Psoas muscle (tissue), 8 donors: ENCODE measurements at places on chromosomes 3 and 15. TPM values are rescaled to one million over a fixed set of nuclear protein-coding genes. Genes with fewer than 3 reads are reported as not detected.

- no peak for DNase-seq
- no peaks in the 10 kb centered on the region for H3K36me3 ChIP-seq
- H3K4me3 ChIP-seq: no peak overlapping the region
- peaks cover 15% of the 10 kb centered on the region for H3K4me1 ChIP-seq
- H3K27ac ChIP-seq: no peak overlapping the region
Observed at GRCh38 chr3:140097874-140098635, 163.1 kb downstream of the CLSTN2 start.

Gene TGM5
- not detected for polyA plus RNA-seq

DNA sequence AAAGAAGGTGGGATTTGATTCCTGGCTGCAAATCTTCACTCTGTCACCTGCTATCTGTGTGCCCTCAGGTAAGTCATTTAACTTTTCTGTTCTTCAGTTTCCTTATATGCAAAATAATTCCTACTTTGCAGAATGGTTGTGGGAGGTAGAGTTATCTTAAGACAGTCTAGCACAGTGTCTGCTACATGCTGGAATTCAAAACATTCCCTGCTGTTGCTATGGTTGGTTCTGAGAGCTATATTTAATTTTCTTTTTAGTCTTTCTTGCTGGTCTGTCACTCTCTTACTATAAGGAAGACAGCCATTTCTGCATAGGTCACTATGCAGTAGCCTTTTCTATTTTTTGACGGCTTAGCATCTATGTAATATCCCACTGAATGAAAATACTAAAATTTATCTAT is 4.0 kb upstream of the ADPGK start:
- H3K27ac ChIP-seq: no peak overlapping the region
- no peak for DNase-seq
- no peaks in the 10 kb centered on the region for H3K27me3 ChIP-seq

DNA sequence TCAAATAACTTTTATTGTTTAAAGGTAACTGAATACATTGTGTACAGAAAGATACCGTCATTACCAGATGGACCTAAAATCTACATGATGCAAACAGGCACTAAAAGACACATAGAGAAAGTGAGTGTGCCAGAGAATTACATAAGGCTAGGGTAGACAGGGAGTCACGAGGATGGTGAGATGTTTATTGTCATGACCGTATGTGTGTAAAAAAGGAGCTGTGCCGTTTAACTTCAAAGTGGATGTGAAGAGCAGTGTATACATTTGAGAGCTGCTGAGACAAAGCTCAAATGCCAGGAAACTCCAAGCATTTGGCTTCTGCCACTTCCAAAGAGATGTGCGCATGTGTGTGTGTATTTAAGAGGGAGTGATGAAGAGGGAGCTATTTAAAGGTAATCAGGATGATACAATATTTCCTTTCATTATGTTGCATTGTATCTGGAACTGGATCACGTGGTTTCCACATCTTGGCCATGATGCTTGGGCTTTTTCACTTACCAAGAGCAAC is 51.4 kb upstream of the IGF1R start:
- no peaks in the 10 kb centered on the region for H3K36me3 ChIP-seq
- H3K27me3 ChIP-seq: no peaks in the 10 kb centered on the region
- no peak overlapping the region for H3K27ac ChIP-seq
- no peak for DNase-seq

DNA sequence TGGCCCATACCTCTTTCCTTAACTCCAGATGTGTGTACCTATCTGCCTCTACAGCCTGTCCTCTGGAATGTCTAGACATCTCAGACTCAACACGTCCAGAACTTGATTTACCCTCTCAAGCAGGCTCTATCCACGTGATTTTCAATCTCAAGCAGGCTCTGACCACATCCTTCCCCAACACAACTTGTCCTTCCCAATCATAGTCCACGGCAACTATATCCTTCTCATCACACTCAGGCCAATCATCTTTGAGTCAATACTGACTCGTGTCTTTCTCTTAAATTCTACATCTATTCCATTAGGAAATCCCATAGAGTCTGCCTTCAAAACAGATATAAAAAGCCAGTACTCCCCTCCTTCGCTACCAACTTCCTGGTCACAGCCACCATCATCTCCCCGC is 70.4 kb downstream of the FOXP1 start:
- H3K36me3 ChIP-seq: no peaks in the 10 kb centered on the region
- no peak for DNase-seq
- no peaks in the 10 kb centered on the region for H3K27me3 ChIP-seq
- no peak overlapping the region for H3K4me3 ChIP-seq

DNA sequence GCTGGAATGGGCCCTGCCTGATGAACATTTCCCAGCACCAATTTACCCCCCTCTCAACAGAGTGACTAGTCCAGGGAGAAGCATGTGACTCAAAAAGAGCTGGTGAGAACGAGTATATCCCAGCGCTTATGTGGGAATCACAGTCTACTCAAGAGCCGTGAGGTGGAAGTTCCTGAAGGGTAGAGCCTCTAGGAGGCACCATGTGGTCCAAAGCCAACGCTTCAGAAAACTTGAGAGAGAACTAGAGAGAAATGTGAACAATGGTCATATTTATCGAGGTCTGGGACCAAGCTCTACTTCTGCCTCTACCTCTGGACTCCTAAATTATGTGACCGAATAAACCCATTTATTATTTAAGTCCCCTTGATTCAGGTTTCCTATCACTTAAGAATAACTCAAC is 111.0 kb upstream of the RAP2B start:
- no peaks in the 10 kb centered on the region for H3K27me3 ChIP-seq
- no peaks in the 10 kb centered on the region for H3K36me3 ChIP-seq
- no peak for DNase-seq
- H3K27ac ChIP-seq: no peak overlapping the region
- H3K4me1 ChIP-seq: no peaks in the 10 kb centered on the region

Gene TMEM266
- 12.1 TPM for polyA plus RNA-seq

DNA sequence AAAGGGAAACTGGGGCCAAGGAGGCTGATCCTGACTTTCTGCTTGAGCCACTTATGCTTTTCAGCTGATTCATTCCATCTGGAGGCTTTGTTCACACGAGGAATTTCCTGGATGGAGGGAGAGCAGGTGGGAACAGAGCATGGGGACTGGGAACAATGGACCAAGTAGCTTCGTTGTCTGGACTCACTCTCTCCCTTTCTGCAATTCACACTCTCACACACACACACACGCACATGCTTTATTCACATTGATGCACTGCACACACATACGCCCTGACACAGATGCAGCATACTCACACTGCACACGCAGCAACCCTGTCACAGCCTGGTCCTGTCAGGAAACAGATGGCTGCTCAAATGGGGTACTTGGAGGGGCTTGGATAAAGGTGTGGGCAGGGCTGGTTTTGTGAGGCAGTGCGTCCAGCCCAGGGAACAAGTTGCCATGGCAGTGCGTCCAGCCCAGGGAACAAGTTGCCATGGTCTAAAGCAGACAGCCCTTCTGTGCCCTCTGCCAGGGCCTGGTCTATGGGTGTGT is 19.8 kb upstream of the CHCHD6 start:
- DNase-seq: no peak
- no peaks in the 10 kb centered on the region for H3K4me1 ChIP-seq
- no peak overlapping the region for H3K4me3 ChIP-seq
- no peaks in the 10 kb centered on the region for H3K27me3 ChIP-seq

Gene ZPLD1
- 0.01 TPM for polyA plus RNA-seq

GRCh38 chr3:169534439-169534838 is 129.1 kb downstream of the MECOM start:
- no peak overlapping the region for H3K4me3 ChIP-seq
- no peaks in the 10 kb centered on the region for H3K27me3 ChIP-seq
- no peaks in the 10 kb centered on the region for H3K36me3 ChIP-seq
- H3K4me1 ChIP-seq: no peaks in the 10 kb centered on the region

DNA sequence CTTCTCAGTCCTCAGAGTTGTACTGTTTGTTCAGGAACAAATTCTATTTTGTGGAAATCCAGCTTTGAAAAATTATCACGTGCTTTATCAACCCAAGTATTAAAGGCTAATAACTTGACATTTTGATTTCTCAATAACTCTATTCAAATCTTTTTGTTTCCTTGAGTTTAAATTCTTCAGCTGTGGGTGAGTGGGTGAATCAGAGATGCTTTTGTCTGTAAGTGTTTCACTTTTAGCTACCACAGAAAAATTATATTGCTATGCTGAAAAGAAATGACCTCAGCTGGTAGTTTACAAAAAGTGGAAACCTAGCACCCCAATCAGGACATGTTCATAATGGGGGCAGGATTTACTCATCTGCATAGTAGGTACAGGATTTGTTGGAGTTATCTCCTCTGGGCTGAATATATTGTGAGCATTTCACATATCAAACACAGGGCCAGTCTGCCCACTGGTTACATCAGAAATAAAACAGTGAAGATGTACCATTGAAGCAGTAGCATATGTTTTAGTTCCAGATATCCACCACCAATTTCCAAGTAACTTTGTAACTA is 30.5 kb downstream of the MINDY4B start:
- H3K27me3 ChIP-seq: no peaks in the 10 kb centered on the region
- H3K4me3 ChIP-seq: no peak overlapping the region
- H3K4me1 ChIP-seq: no peaks in the 10 kb centered on the region
- H3K27ac ChIP-seq: no peak overlapping the region
- H3K36me3 ChIP-seq: no peaks in the 10 kb centered on the region
- no peak for DNase-seq

DNA sequence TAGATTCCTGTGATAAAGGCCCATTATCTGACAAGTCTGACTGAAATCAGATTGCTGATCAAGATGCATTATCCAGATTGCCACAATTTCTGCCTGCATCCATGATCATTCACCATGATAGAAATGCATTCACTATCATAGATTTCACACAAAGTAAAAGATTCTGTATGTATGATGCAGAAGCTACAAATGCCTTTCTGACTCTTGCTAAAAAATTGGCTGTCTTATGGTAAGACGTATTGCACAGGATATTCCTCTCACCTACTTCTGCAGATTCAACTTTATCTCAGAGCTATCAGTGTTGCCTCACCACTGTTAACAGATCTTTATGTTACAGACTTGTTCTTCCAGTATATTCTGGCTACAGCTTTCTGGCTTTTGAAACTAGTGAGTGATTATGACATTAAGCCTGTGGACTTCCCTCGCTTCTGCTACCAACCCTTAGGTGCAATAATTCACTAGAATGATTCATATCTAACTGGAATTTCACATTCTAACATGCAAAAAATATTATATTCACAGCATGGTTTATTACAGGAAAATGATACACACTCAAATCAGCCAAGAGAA is 955.3 kb downstream of the EPHA3 start:
- no peak overlapping the region for H3K27ac ChIP-seq
- H3K4me3 ChIP-seq: no peak overlapping the region
- no peak for DNase-seq
- H3K36me3 ChIP-seq: no peaks in the 10 kb centered on the region
- H3K4me1 ChIP-seq: no peaks in the 10 kb centered on the region

- no peaks in the 10 kb centered on the region for H3K36me3 ChIP-seq
- no peaks in the 10 kb centered on the region for H3K4me1 ChIP-seq
- no peaks in the 10 kb centered on the region for H3K27me3 ChIP-seq
- H3K4me3 ChIP-seq: no peak overlapping the region
Observed at GRCh38 chr3:108998436-108998835, 44.8 kb upstream of the GUCA1C start.
